ENCODE measurements at places on chromosomes 7 and 10. TPM values are rescaled to one million over a fixed set of nuclear protein-coding genes. Genes with fewer than 3 reads are reported as not detected.

Gene DRGX
- not detected for total RNA-seq

Gene AKR1C1
- 54.2 TPM for total RNA-seq

Gene NRP1
- total RNA-seq: 8.8 TPM

Gene C10orf143
- total RNA-seq: 3.3 TPM

Gene PTF1A
- total RNA-seq: not detected

DNA sequence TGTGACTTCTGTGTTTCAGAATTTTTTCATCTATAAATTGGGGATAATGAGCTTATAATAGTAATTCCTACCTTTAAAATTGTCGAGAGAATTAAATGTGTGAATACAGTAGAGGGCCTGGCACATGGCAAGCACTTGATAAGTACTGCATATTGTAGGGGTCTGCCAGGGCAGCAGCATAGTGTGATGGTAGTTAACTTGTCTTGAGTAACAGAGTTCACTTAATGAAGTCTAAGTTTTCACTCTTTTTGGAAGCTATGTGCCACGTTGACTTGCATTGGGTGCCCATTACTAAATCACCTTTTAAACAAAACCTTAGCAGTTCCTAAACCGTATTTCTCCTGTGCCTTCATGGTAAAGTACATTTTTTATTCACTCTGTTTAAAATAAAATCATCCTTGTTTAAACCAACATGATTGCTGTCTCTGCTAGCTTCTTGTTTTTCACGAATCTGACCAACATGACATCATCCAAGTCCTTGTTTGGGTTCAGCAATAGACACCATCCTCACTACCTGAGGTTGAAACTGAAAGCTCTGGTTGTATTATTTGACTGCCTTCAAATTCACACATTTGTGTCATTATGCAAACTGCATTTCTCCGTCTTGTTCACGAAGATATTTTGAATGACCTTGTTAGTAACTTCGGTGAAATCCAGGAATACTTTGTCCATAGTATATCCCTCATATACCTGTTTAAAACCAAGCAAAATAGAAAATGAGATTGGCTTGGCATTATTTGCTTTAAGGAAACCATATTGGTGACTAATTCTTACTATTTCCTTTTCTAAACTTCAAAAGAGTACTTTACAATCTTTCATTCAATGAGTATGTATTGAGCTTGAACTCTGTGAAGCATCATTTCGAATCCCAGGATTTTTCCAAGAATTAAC is 340.2 kb downstream of the SUGCT start:
- no peak for ATAC-seq

DNA sequence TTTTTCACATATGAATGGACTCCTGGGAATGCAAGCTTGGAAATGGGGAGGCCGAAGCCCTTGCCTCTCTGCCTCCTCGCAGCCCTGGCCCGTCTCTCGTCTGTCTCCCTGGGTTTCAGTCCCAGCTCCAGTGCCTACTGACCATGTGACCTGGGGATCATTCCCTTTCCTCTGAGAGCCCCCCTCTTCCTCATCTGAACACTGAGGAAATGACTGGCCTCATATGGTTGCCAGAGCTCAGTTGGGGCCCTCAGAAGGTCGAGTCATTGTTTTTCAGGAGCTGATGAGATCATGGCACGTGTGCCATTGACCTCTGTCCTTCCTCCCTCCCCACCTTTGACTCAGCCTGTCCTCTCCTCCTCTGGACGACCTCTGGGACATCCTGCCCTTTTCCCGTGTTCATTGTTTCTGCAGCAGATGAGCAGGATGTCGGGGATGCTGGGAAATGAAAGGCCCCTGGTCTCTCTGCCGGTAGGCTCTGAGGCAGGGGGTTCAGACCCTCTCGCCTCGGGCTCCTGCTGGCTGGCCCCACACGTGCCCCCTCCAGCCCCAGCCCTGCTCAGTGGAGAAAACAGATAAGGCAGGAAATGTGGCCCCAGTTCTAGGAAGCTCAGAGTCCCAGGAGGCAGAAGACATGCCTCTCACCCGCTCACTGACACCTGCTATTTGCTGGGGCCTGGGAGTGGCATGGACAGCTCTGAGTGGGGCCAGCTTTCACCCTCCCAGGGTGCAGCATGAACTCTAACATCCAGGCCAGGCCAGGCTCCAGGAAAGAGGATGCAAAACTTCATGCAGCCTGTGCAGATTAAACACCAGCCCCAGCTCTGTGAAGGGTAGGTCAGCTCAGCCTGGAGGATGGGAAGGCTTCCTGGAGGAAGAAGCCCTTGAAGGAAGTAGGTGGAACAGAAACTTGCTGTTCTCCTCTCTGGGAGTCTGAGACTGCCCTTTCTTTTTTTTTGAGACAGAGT is 8.3 kb upstream of the PPP1R35 start:
- ATAC-seq: peak; percentile 63

- peak; percentile 90 for ATAC-seq
These were observed 123.8 kb downstream of the KCNMA1 start for GRCh38 chr10:77513781-77514331.

Measured in esophagus mucosa (tissue), 1 donor.